WERI-Rb-1 (cell line): ENCODE measurements at places on chromosomes 5 and 9.

DNA sequence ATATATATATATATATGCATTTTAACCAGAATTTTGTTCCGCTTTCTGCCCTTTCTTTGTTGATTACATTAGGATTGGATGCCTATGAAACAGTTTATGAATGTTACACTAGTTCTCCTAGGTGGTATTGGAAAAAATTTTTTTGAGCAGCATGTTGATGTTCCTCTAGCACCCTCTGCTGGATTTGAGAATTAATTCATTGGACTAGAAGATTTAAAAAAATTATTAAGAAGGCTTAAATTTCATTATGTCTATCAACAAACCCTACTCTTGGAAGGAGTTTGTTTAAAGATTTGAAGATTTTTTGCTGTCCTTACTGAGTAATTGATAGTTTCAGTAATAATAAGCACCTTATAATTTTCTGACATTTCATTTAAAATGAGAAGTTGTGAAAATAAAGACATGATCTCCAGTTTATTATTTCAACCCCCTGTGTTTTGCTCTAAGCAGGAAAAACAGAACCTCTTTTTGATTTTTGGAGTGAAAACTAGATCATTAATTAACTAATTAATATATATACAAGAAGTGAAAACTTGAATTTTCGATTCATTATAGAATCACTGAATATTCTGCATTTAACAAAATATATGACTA is 89.6 kb downstream of the CCDC171 start:
- no peak for DNase-seq

- no peak for DNase-seq
Observed at GRCh38 chr5:157925786-157926671, 67.1 kb upstream of the CLINT1 start.

- DNase-seq: no peak
Observed at GRCh38 chr9:6930827-6931226, 173.1 kb downstream of the KDM4C start.

GRCh38 chr5:85484982-85485574 is 1100.4 kb upstream of the EDIL3 start:
- no peak for DNase-seq

DNA sequence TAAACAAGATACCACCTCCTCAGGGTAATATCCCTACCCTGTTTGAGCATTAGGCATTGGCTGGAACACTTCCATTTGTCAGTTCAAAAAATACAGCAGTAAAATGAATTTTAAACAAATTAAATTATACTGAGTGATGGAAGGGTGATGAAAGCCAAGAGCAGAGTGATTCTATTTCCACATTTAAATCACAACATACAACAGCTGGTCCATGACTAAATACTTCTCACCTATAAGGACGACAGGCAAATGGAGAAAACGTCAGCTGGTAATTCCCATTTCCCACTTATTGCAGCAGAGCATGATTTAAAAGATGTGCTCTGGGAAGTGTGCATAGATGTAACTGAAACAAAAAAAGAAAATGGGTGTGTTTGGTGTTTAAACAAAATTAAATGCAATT is 543.6 kb upstream of the DAB2 start:
- no peak for DNase-seq

DNA sequence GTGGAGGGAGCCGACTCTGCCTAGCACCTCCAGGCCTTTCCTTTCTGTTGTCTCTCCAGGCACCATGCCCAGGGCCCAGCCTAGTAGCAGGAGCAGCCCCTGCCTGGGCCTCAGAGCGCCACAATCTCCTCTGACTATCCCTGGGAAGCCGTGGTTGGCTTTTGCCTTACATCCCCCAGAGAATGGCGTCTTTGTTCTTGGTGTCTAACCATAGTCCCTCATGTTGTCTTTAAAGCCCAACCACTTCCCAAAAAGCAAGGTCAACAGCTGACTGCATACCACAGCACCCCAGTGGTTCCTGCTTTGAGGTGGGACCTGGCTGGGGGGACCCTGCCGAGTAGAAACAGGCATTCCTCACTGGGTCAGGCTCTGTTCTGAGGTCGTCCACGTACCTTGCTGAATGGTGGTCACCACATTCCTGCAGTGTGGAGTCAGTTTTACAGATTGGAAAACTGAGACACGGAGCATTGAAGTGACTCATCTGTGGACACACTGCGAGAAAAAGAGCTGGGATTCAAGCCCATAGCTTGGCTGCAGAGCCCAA is 13.7 kb upstream of the CERCAM start:
- DNase-seq: no peak

GRCh38 chr9:117249799-117250198 is 165.1 kb downstream of the ASTN2 start:
- DNase-seq: no peak

- DNase-seq: no peak
Observed at GRCh38 chr5:143052967-143053682, 282.9 kb downstream of the ARHGAP26 start.

GRCh38 chr5:140197023-140197422 is 22.0 kb downstream of the CYSTM1 start:
- DNase-seq: no peak

DNA sequence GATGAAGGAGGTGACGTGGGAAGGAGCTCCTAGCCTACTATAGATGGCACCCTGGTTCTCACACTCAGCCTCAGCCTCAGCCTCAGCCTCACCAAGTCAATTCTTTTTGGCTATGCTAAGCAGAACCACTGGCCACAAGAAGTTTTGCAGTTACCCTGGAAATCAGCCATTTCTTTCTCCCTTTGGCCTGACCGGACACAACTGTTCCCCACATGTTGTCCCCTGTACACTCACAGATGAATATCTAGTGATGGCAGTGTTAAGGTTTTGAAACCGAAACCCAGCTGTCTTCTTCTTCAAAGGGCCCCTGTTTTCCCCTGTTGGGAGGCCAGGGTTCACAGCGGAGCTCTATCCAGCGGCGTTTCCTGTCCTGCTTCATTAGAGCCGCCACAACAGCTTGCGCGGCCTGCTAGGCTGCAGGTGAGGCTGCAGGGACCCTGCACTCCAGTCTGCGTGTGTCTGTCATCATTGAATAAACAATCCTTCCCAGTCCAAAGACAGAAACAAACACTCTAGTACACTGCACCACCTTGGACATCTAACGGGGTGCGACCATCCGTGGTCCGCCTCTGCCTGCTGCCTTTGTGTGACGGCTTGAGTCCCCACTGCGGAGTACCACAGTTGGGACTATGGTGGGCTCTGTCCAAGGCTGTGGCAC is 250.5 kb downstream of the DENND1A start:
- DNase-seq: no peak

- DNase-seq: no peak
Observed at GRCh38 chr5:158392753-158393152, 533.8 kb upstream of the CLINT1 start.

DNA sequence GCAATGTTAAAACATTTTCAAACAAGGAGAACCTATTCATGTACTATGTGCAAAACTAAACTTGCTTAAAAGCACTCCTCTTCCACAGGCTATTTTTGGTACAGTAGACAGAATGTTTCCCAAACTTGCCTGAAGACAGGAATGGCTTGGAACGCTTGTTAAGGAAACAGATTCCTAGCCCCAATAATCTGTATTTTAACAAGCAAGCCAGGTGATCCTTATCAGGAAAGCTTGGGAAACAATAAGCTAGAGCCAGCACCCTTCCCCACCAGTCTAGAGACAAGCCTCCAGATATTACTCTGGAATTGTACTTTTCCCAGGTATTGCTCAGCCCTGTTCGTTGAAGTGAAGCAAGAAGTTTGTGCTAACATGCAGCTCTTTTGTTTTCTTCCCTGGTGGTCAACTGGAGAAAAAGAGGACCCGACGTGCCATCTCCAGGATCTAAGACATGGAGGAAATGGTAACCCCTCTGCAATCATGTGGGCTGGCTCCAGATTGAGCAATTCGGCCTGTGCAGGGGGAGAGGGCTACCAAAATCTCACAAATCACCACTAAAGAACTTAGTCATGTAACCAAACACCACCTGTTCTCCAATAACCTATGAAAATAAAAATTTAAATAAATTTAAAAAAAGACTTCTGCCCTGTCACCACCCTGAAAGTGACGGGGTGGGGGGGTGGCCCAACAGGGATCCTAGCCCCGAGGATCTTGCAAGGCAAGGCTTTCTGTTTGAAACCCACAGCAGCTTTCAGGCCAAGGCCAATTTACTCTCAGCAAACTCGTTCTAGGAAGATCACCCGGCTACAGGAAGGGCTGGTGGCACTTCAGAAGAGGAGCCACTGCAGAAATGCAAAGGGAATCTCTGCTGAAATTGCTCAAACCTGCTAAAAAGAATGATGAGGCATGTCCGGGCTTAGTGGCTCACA is 48.6 kb downstream of the SHB start:
- DNase-seq: no peak

DNA sequence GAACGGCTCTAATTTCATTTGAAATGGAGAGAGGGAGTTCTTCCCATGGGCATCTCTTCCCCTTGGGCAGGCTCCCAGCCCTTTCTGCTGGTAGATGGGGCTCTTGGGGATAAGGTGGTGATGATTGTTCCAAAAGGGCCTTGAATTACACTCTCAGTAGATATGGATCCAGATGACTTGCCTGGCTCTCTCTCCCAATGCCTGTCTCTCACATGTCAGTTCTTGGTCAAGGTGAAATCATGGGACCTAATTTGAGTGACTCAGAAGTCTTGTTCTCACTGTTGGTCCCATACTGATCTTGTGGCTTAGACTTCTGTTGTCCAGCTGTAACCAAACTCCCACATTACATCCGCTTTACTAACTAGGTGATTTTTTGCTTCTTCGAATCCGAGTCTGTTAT is 317.0 kb upstream of the RFX3 start:
- DNase-seq: no peak

- no peak for DNase-seq
Observed at GRCh38 chr5:174610968-174611367, 113.4 kb upstream of the MSX2 start.

- DNase-seq: peak; percentile 74
Observed at GRCh38 chr5:151315998-151316597, 12.5 kb upstream of the SLC36A3 start.

- no peak for DNase-seq
Observed at GRCh38 chr9:4519604-4520003, 29.3 kb downstream of the SLC1A1 start.

GRCh38 chr5:15191012-15191411 is 309.0 kb upstream of the FBXL7 start:
- no peak for DNase-seq
